HFFc6 (cell line): ENCODE measurements at places on chromosomes 7 and 10.

DNA sequence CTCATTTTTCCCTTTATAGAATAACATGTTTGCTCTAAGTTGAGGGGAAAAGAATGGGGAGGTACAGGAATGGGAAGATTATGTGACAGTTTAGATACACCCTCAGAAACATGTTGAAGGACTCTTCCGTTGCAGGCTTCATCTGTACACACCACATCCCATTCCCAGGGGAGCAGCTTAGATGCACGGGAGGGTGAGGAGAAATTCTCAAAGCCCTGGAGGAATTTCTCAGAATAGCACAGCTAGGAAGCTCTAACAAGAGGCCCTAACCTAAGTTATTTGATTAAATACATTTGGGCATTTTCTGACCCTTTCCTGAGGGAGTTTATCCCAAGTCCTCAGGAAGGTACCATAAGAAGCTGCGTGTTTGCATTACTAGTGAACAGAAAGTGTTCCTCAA, 660.2 kb upstream of the IGFBP3 start:
- no peak for DNase-seq

DNA sequence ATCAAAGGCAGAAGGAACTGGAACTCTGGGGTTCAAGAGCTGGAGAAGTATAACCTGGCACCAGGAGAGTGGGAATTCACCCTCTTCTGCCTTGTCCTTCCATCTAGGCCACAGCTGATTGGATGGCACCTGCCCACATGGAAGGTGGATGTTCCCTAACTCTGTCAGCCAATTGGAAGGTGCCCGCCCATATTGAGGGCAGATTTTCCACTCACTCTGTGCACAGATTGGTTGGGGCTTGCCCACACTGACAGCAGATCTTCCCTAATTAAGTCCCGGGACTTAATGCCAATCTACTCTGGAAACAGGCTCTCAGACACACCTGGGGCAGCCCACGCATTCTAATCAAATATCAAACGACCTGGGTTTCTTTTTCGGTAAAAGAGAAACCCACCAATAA, 1142.3 kb upstream of the CELF2 start:
- no peak for DNase-seq

DNA sequence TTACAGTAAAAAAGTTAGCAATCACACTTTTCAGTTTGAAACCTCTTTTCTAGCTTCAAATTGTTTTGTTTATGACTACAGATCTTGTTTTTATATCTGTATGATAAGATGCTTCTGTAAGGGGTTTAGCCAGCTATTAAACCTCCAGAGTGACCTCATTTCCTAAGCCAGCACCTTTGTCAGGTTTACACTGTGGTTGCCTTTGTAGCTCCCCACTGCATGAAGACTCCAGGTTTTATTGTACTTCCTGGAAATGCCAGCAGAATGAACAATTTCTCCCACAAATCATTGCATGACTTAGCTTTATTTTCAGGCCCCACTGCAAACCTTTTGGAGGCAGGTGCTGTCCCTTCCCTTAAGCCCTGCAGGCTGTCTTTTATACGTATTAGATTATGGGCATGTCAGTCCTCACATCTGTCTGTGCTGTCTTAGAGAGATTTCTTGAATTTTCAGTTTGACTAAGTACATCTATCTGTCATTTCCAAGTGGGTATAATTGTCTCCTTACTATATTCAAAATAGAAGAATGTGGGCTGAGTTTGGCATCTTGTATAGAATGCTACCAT, 8.2 kb upstream of the AGR3 start:
- no peak for DNase-seq

DNA sequence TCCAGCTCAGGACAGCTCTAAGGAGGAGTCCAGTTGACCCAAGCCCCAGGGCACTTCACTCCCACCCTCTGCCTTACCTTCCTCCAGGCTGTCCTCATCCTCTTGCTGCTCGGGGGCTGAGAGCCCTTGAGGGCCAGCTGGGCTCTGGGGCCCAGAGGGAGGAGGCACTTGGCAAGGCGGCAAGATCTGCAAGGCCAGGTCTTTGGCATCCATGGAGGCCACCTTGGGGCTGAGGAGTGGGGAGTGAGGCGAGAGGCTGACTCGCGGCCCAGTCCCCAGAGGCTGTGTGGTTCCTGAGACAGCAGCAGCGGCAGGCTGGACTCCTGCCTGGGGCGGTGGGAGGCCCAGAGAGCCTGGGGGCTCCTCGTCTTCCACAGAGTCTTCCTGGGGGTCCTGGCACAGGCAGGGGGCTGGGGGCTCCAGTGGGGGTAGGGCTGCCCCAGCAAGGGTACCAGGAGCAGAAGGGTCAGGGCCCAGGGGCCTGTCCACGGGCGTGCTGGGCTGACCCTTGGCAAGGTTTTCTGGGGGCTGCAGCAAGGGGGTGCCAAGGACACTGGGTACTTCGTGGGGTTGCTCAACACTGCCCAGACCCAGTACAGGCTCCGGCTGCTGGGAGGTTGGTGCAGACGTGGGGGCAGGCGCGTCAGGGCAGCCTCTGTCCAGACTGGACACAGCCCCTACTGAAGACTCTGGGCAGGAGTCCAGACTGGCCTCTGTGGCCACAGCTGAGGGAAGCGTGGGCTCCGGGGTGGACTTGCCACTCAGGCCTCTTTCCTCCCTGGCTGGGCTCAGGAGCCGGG, 6.5 kb downstream of the NACAD start:
- no peak for DNase-seq

- no peak for DNase-seq
Measured at GRCh38 chr7:77753173-77753572, 45.1 kb downstream of the TMEM60 start.

DNA sequence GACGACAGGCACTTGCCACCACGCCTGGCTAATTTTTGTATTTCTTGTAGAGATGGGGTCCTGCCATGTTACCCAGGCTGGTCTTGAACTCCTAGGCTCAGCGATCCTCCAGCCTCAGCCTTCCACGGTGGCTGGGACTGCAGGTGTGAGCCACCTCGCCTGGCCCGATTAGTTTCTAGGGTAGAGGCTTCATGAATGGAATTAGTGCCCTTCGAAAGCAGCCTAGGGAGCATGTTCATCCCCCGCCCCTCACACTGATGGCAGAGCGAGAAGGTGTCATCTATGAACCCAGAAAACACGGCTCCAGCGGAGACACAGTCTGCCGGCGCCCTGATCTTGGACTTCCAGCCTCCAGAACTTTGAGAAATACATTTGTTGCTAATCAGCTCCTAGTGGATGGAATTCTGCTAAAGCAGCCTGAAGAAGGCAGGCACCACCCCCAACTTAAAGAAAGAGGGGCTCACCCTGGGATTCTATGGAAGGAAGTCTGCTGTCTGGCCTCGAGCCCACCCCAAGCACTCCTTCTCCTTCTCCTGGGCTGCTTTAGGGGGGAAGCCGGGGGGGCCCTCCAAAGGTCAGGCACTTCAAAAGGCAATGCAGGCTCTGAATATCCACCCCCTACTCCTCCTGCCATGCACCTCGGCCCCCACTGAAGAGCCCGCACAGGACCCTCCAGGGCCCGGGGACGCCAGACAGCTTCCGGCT, 10.1 kb downstream of the PDGFA start:
- DNase-seq = no peak

DNA sequence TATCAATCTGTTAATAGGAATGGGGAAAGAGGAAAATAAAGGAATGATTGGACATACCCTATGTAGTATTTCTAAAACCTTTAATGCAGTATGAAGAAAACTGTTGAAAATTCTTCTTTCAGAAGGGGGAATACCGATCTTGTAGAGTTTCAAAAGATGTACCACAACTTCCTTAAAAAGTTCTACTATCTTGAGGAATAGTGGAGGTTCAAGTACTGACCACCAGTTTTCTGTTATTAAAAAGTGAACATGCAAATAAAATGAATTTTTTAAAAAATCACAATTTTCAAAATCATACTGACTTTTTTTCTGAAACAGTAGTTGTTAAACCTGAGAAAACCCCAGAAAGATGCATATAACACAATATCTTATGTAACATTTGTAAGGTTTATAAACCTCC, 86.5 kb downstream of the HERC4 start:
- no peak for DNase-seq

GRCh38 chr7:47804767-47805545, 143.3 kb downstream of the PKD1L1 start:
- DNase-seq = no peak

DNA sequence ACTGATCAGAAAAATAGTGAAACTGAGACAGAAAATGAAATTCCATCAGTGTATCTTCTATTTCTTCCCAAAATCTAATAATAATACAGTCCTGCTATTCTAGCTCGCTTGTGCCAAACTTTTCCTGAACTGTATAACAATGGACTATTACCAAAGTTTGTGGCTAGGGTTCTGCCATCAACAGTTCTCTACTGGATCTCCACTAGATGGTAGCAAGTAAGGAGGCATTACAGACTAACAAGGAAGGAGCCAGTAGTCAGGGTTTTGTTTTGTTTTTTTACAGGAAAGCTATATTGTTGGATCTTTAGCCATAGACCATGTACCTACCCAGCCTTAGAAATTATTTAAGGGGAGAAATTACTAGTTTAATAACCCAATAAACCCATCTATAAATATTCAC, 10.8 kb downstream of the MTERF1 start:
- peak; percentile 9 for DNase-seq

GRCh38 chr7:108810756-108811385, 241.2 kb downstream of the DNAJB9 start:
- DNase-seq = no peak

DNA sequence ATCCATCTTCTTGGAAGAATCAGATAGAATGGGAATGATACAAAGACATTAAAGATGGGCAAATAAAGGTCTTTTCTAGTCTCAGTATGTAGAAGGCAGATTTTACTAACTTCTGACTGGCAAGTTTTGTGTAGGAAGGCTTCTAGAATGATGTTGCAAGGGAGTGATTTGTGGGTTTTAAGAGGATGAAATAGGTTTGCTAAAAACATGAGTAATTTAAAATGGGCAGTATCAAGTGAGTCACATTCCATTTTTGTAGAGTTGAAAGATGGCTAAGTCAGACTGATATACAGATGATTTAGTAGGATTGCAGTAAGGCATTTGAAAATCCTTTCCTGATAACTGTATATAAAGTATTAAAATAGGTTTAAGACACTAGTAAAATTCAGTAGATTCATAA, 777.4 kb downstream of the SORCS1 start:
- DNase-seq = peak; percentile 31

GRCh38 chr7:151115121-151115835, 29.0 kb downstream of the AGAP3 start:
- no peak for DNase-seq

GRCh38 chr7:49770838-49771237, 2.6 kb upstream of the VWC2 start:
- DNase-seq = no peak

DNA sequence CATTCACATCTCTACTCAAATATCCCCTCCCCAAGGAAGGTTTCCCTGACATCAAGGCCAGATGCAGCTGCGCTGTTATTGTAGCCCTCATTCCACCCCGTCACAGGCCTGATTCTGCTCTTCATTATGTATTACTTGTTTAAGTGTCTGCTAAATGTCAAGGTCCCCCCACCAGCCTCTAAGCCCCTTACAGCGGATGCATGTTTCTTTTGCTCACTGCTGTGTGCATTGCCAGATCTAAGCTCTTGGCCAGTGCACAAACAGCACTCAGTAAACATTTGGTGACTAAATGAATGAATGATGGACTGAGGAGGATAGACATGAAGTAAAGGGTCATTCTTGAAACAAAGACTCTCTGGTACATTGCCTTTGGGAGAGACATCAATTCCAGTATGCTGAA, 90.6 kb downstream of the NEBL start:
- DNase-seq = no peak

DNA sequence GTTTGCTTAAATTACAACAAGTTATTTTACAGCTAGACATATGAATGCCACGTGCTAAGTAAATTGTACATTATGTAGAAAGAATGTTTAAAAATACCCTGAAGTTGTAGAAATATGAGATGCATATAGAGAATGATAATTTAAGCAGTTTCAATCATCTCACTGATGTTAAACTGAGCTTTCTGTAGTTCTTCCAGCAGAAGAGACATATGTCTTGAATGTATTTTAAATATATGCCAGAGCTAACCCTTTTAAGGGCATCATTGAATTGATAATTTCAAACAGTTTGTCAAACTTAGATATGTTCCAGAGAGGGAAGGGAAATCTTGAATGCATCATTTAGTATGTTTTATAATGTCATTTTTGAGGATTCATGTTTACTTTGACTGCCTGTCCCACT, 255.2 kb downstream of the MDFIC start:
- no peak for DNase-seq

DNA sequence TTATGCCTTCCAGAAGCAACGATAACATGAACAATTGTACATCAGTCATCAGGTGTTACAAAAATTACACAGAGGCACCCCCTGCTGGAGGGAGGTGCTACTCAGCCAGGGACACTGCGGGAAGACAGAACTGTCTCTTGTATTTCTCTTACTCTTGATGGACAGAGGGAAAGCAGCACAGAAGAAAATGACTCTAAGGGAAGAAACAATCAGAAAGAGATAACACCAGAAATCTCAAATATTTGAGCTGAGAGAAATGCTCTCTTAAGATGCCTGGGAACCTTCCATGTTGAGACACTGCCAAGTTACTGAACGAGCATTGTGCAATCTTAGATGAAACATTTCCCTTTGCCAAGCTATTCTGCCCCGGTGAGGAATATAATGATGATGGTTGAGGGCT, 227.6 kb upstream of the NPSR1 start:
- DNase-seq = peak; percentile 35

- DNase-seq = no peak
Measured at GRCh38 chr7:154918741-154919140, 84.2 kb downstream of the PAXIP1 start.

GRCh38 chr7:14754631-14755030, 147.9 kb downstream of the DGKB start:
- peak; percentile 23 for DNase-seq

DNA sequence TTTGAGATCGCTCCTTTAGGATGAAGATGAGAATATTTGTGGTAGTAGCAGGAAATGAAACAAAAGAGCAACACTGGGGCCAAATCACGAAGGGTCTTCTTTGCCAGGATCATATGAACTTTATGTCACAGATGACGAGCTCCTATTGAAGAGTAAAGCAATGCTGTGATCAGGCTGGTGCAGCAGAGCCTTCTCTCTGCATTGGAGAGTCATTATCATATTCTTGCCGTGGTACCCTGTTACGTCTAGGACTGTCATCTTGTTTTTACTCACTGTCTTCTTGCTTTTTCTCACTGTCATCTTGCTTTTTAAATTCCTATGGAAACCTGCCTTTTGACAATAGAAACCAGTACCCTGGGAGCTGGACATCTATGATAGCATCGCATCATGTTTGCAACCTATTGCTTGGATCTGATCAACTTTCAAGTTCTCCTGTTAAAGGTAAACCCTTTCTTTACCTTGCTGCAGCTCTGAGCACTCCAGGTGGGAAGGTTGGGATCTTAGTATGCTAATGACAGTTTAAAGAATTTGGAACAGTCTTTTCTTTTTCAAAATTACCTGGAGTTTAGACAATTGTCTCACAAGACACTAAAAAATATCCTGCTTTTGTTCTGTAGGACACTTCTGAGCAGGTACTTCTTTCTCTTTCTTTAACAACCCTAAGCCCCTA, 27.9 kb upstream of the CACNA2D1 start:
- no peak for DNase-seq

GRCh38 chr10:98030991-98031431, 590 bp upstream of the CRTAC1 start:
- DNase-seq = no peak
